ENCODE measurements at places on chromosomes 3 and 15.

DNA sequence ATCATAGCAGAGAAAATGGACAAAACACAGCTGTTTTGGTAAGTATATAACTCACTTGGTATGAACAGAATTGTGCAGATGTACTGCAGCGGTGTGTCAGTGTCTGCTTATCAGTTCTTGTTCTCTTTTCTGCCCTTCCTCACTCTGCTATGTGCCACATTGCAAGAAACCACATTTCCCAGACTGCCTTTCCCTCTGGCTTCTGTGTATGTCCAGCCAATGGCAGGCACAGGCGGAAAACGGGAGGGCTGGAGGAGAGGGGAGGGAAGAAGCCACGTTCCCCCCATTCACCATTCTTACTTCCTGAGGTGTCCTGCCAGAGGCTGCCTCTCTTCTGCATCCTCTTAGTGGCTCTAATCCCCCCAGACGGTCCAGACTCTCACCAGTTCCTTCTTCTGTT is 15.4 kb downstream of the HHLA2 start:
- DNase-seq: no peak

DNA sequence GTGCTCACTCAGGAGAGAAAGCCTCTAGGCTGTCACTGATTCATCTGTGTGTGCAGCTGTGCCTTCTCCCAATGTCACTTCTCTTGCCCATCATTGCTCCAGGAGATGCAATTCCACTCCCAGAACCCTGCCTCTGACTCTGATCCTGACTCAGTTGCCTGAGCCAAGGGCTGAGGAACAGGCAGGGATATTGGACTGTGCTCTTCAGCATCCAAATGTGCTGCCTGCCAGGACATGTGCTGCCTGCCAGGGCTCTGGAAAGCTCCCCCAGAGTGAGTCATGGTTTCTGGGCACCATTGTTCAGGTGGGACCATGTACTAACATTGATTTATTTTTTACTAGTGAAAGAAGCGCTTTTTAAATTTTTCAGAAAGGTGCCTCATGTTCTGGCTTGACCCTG is 71.0 kb downstream of the TRIM42 start:
- no peak for DNase-seq

GRCh38 chr3:27905625-27906024 is 183.5 kb upstream of the EOMES start:
- DNase-seq: no peak

DNA sequence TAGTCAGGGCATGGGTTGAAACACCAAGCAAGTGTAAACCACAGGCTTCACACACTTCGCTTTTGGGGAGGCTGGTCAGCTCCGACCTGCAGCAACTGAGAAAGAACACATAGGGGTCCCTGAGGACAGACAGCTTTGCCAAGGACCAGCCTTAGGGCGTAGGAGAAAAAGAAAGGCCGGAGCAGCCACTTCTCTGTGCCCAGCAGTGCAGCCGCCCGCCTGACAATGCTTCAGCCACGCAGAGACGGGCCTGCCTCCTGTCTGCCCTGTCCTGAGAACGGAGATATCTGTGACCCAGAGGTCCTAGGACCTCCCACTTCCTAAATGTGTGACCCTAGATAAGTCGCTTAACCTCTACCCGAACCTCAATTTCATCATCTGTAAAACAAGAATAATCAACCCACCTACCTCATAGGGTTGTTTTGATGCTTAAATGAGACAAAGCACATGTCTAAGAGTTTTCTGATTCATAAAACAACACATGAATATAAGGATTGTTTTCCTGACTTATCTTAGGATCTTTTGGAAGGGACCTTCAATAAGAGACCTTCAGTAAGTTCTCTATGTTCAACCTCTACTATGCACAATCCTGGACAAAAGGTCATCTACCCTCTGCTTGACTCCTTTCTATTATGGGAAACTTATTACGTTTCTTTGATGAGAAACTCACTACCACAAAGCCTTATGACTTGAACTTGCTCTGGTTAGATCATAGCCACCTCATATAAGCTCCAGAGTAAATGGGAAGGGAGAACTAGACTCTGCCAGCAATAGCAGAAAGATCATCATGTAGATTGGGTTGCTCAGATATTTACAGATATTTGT is 32.9 kb upstream of the RFTN1 start:
- DNase-seq: no peak

DNA sequence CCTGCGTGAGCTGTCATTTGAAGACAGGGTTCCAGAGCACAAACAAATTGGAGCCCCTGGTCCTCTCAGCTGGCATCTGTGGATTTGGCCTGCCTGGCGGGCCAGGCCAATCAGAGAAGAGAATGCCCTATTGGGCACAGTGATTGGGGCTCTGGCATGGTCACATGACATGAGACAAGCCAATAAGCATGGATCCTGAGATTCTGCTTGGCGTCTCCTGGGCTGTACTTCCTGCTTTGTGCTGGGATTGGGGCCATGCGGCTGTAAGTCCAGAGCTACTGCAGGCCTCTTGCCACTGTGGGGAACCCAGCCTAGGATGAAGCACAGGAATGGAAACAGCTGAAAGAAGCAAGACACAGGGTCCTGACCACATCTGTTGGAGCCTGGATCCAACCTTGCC is 121.4 kb downstream of the FBLN2 start:
- DNase-seq: no peak

DNA sequence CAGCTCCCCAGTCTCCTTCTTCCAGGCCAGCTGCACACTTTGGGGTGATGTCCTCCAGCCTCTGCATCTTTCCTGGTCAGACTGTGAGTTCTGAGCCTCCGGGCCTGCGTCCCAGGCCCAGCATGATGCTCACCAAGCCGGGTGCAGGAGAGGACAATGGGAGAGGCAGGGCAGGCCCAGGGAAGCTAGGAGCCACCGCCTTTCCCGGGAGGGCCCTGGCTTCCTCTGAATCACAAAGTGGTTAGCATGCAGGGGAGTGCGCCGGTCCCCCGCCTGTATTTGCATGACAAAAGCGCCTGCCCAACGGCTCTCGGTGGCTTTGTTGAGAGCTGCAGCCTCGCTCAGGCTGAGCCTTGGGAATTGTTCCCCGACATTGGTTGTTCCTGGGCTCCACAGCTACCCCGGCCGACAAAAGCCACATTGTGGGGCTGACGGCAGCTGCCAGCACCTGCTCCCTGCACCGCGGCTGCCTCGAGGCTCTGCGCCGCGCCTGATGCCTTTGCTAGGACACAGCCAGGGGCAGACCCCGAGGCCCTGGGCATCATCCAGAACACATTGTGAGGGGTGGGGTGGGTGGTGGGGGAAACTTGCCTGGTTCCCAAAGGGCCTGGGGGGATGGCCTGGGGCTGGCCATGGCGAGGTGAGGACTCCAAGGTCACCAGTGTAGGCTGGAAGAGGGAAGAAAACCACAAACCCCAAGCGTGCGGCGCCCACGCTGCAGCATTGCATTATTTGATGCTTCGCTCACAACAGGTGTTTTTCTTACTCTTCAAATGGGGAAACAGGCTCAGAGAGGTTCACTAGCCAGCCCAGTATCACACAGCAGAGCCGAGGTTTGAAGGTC is 20.0 kb upstream of the KLF13 start:
- DNase-seq: no peak

DNA sequence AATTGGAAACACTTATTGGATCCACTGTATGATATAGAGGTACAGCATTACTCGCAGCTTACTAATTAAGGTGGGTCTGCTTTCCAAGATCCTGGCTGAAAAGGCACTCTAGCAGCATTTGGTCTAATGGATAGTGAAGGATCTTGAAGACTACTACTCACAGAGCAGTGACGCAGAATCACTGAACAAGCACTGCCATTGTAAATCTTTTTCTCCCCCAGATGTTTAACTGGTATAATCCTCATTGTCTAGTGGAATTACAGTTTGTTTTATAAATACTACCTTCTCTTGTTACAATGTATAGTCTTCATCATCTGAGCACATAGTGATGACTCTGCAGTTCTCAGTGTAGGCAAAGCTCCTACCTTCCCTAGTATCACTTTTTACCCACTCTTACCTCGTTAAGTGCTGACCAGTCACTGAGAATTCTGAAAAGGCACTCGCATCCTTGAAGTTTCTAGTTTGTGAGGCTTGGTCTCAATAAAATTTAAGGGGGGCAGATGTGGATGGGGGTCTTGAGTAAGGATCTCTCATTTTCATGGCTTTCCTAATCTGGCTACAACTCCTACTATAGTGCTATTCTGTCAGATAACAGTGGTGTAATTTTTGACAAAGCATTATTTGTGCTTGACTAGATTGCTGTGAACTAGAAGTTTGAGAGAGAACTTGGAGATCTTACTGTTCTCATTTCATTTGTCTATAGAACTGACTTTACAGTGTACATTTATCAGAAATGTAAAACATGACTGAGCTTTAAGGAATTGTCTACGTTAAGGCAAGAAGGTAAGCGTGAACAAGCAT is 23.2 kb downstream of the MAPK6 start:
- DNase-seq: no peak

- no peak for DNase-seq
Measured at GRCh38 chr3:121362035-121362734, 183.6 kb downstream of the POLQ start.

GRCh38 chr3:187077537-187077936 is 61.8 kb downstream of the RPL39L start:
- no peak for DNase-seq

- no peak for DNase-seq
Measured at GRCh38 chr3:141427764-141428163, 59.1 kb upstream of the RASA2 start.

GRCh38 chr3:72185549-72186399 is 400.8 kb upstream of the PROK2 start:
- peak; percentile 11 for DNase-seq

DNA sequence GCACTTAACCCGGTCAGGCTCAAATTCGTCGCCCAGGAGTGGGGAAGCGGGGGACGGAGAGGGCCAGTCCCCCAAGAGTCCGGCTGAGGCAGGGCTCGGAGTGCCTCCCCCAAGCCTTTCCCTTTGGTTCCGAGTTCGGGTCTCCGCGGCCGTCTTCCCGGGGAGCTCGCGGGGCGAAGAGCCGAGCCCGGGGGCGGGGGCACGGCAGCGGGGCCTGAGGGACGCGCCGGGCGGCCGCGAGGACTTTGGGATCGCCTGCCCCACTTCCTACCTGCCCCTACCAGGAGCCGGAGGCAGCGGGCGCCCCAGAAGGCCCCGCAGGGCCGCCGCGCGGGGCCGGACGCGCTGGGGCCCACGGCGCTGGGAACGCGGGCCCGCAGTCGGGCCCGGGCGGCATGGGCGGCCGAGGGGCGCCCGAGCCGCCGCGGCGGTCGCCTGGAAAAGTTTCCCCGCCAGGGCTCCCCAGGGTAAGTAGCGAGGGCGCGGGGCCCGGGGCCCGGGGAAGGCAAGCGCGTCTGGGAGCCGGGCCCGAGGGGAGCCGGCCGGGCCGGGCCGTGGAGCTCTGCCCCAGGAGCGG is 2.8 kb downstream of the FURIN start:
- no peak for DNase-seq

GRCh38 chr3:5184499-5184898 is 3.0 kb upstream of the EDEM1 start:
- no peak for DNase-seq

DNA sequence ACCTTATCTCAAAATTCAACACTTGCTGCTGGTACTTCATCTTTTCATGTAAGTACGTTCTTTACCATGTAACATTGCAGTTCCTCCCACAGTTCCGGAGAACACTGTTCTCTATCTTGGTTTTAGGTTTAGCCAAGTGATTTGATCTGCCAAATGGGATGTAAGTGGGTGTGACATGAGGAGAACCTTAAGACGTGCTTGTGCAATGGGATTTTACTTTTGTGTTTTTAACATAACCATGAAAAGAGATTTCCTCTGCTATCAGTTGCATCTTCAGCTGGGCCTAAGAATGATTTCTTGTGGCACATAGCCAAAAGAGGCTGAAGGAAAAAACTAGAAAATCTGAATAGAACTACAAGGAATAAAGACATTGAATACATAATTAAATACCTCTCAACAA is 894.5 kb upstream of the ALCAM start:
- DNase-seq: no peak

GRCh38 chr3:196757876-196758739 is 18.5 kb downstream of the PAK2 start:
- no peak for DNase-seq

- DNase-seq: no peak
Measured at GRCh38 chr3:143832433-143832832, 15.8 kb downstream of the SLC9A9 start.

GRCh38 chr15:64455961-64456371 is 4.4 kb upstream of the ZNF609 start:
- DNase-seq: no peak

- no peak for DNase-seq
Measured at GRCh38 chr15:57596978-57597377, 5.3 kb downstream of the MYZAP start.

DNA sequence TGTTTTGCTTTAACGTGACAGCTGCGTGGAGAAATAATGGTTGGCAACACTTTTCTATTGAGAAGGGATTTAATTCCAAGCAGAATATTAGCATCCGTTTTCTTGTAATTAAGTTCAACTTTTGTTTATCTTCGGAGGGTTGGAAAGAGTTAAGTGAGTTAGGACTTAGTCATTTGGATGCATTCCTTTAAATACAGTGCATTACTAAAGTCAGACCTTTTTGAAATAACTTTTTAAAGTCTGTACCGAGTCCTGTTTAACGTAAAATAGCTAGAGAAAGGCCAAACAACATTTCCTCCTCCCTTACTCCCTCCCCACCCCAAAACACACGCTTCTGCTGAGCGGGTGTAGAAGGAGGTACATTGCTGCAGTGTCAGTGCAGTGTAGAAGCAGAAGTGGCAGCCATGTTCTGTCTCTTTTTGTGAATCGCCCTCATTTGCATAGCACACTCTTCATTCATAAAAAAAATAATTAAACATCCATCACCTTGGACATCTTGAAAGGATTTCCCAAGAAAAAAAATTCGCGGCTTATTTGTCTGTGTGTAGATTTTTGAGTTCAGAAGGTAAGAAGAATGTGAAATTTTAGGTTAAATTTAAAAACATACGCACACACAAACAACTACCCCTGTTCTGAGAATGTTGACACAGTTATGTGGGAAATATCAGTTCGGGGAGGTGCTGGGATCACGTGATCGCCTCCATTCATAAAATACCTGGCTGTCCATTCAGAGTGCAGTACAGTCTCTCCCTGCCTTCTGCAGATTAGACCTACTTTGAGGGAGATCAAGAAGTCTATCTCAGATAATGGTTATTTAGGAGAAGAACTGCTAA is 1.6 kb downstream of the SPRED1 start:
- no peak for DNase-seq

DNA sequence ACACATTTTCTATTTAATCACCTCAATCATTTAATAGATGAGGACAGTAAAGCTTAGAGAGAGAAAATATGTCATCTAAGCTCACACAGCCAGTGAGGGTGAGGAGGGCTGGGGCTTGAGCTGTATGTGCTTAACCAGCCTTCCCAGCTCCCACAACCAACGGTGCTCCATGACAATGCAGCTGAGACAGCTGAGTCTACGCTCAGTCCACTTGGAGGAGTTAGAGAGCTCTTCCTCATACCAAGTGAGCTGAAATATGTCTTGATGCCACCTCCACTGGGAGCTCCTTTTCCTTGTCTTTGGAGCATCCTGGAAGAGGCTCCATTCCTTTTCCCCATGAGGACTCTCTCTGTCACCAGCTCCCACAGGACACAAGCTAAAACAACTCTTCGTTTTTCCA is 9.3 kb downstream of the HOMER2 start:
- DNase-seq: no peak

Data from stimulated activated CD4-positive, alpha-beta T cell treated with anti-CD3 and anti-CD28 coated beads, Interleukin-12 subunit alpha, Interleukin-12 subunit beta, amount 100 ng/mL, for 24 hours (primary cell).